GM19239 (cell line): ENCODE measurements at places on chromosomes 16 and 17.

- DNase-seq: no peak
These were observed 8.0 kb upstream of the COPS3 start for GRCh38 chr17:17289086-17289485.

DNA sequence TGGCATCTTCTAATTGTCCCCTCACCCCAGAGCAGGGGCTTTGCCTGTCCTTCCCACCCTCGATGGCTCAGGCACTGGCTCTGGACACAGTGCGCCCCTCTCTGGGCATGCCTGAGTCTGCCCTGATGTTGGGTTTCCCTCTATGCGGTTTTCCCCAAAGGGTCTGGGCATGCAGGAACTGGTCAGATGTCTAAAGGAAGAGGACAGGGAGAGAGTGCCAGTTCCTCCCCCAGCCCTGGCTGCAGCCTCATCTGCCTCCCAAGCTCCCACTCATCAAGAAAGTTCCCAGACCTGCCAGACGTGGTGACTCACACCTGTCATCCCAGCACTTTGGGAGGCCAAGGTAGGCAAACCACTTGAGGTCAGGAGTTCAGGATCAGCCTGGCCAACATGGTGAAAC lies 41.3 kb upstream of the PABPN1L start:
- DNase-seq: no peak

DNA sequence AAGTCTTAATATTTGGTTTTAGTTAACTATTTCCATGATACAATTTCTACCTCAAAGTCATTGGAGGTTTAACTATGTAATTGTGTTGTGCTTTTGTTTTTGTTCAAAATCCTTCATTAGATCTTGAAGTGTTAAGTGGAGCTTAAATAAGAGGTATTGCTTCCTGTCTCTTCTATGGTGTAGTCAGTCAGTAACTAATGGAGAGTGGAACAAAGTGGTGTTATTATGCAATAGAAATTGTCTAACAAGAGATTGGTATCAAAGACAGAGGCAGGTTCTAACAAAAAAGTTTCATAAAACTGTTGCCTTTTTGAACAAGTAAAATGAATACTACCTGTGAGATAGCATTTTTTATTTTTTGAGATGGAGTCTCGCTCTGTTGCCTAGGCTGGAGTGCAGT lies 45.2 kb downstream of the GRB7 start:
- no peak for DNase-seq

DNA sequence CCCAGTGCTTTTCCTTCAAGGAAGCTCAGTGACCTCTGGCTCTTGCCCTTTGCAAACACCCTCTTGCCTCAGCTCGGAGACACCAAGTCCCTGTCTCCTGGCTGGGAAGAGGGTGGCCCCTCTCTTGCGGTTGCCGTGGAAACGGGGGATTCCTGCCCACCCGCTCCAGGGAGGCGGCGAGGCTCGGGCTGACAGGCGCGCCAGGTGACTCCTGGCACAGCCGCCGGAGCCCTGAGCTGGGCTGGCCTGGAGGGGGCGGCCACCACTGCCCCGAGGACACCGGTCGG lies 71.4 kb downstream of the ABR start:
- no peak for DNase-seq

DNA sequence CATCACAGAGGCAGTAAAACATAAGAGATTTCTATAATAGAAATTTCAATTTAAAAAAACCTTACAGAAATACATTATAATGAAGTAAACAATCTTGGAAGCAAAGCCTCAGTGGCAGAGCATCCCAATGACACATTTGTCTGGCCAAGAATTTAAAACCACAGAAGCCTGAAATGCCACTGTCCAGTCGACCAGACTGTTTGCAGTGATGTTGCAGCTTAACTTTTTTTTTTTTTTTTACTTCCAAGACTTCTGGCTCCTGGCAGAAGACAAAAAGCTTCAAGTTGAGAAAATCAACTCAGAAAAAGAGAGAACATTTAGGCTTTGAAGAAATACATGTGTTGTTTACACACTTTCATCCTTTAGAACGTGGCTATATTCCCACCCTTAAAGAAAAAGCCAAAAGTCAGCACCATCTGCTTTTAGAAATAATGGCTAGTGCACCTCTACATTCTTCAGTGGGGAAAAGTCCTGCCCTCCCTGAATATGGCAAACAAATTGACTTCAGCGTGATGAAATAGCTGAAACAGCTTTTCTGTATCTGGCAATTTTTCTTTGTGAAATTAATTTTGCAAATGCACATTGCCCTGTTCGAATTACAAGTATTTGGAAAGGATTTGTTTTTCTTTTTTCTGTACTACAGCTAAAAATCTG lies 205.5 kb upstream of the MON1B start:
- DNase-seq: no peak
